Activated T-helper 17 cell treated with anti-CD3 and anti-CD28 coated beads, Interleukin-2, amount 50 U/mL, for 72 hours (primary cell): ENCODE measurements at places on chromosomes 5 and 9.

DNA sequence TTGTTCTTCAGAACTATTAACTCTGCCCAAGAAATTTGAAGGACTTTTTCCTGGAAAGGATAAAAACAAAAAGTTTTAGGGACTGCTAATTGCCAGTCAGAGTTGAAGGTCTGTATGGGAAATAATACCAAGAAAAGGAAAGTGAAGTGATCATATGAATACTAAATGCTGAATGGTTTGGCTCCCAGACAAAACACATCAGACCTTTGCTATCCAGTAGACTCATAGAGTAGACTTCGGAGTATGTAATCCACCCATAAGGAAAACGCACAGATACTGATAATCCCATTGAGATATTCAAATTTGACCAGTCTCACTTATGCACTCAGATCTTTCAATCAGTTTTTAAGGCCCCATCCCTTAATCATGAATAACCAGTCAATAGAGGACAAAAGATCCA is 319.0 kb upstream of the PTGER4 start:
- peak overlapping the region; percentile 10 for H3K4me3 ChIP-seq
- ATAC-seq = no peak
- peaks cover 5% of the 10 kb centered on the region for H3K4me1 ChIP-seq
- H3K27ac ChIP-seq = no peak overlapping the region
- no peaks in the 10 kb centered on the region for H3K27me3 ChIP-seq
- no peaks in the 10 kb centered on the region for H3K36me3 ChIP-seq

- no peak overlapping the region for H3K4me3 ChIP-seq
- no peak for ATAC-seq
- H3K4me1 ChIP-seq = no peaks in the 10 kb centered on the region
- H3K27me3 ChIP-seq = no peaks in the 10 kb centered on the region
- no peaks in the 10 kb centered on the region for H3K36me3 ChIP-seq
Measured at GRCh38 chr9:85067792-85068191, 398.3 kb downstream of the NTRK2 start.

DNA sequence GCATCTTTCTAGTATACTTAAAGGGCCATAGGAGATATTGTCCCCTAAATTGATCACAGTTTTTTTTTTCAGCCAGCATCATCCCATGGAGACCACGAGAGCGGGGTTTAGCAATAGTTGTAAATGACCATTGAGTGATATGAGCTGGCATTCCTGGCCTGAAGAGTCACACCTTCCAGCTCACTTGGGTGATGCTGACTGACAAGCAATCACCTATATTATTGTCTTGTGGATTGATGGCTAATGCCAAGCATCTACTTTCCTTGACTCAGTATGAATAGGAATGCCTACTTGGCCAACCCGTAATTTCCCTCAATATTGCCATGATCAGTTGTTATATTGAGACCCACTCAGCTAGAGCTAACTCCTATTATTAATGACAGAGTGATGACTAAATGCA is 70.5 kb downstream of the ADAMTSL1 start:
- no peaks in the 10 kb centered on the region for H3K4me1 ChIP-seq
- ATAC-seq = no peak
- no peak overlapping the region for H3K27ac ChIP-seq
- H3K36me3 ChIP-seq = no peaks in the 10 kb centered on the region
- peaks cover 3% of the 10 kb centered on the region for H3K27me3 ChIP-seq
- H3K4me3 ChIP-seq = no peak overlapping the region

DNA sequence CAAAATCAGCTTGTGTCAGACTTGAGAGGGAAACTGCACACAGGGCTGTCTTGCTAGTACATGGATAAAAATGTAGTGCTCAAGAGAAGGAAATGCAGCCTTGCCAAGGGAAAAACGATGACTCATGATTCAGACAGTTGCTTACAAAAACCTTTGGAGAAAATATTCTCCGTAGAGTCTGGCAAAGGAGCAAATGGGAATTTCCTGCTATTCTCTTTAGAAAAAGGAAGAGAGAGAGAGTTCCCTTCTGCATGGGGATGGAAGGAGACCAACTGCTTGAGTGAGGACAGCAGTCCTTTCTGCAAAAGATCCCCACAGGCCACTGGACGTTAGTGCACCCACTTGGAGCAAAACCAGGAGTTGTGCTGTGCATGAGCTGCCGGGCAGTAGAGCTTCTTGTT is 7.6 kb downstream of the IFNB1 start:
- ATAC-seq = no peak
- H3K4me1 ChIP-seq = no peaks in the 10 kb centered on the region
- no peaks in the 10 kb centered on the region for H3K36me3 ChIP-seq
- no peak overlapping the region for H3K4me3 ChIP-seq
- no peak overlapping the region for H3K27ac ChIP-seq
- peaks cover under 1% of the 10 kb centered on the region for H3K27me3 ChIP-seq

GRCh38 chr5:109486200-109486804 is 76.5 kb upstream of the PJA2 start:
- no peaks in the 10 kb centered on the region for H3K4me1 ChIP-seq
- no peak overlapping the region for H3K27ac ChIP-seq
- no peak overlapping the region for H3K4me3 ChIP-seq
- H3K27me3 ChIP-seq = no peaks in the 10 kb centered on the region

GRCh38 chr9:89010056-89010455 is 18.8 kb downstream of the S1PR3 start:
- H3K27ac ChIP-seq = no peak overlapping the region
- H3K27me3 ChIP-seq = peaks cover 18% of the 10 kb centered on the region
- H3K36me3 ChIP-seq = no peaks in the 10 kb centered on the region

GRCh38 chr9:7370381-7370780 is 429.2 kb downstream of the DMAC1 start:
- no peaks in the 10 kb centered on the region for H3K36me3 ChIP-seq
- H3K27ac ChIP-seq = no peak overlapping the region
- ATAC-seq = no peak

- H3K27me3 ChIP-seq = no peaks in the 10 kb centered on the region
- no peak overlapping the region for H3K27ac ChIP-seq
- no peak for ATAC-seq
- no peak overlapping the region for H3K4me3 ChIP-seq
- H3K36me3 ChIP-seq = no peaks in the 10 kb centered on the region
Measured at GRCh38 chr9:75996726-75997125, 106.3 kb downstream of the PCSK5 start.

GRCh38 chr9:37925786-37926736 is 22.1 kb upstream of the SLC25A51 start:
- H3K4me1 ChIP-seq = no peaks in the 10 kb centered on the region
- peak; percentile 52 for ATAC-seq
- H3K36me3 ChIP-seq = no peaks in the 10 kb centered on the region
- H3K4me3 ChIP-seq = no peak overlapping the region
- no peaks in the 10 kb centered on the region for H3K27me3 ChIP-seq

- no peak for ATAC-seq
- H3K36me3 ChIP-seq = no peaks in the 10 kb centered on the region
- no peak overlapping the region for H3K4me3 ChIP-seq
- no peaks in the 10 kb centered on the region for H3K27me3 ChIP-seq
Measured at GRCh38 chr5:24899180-24899579, 254.4 kb upstream of the CDH10 start.

GRCh38 chr9:121852241-121852640 is 200.8 kb downstream of the DAB2IP start:
- no peak for ATAC-seq
- H3K4me1 ChIP-seq = no peaks in the 10 kb centered on the region
- H3K27ac ChIP-seq = no peak overlapping the region
- no peak overlapping the region for H3K4me3 ChIP-seq

DNA sequence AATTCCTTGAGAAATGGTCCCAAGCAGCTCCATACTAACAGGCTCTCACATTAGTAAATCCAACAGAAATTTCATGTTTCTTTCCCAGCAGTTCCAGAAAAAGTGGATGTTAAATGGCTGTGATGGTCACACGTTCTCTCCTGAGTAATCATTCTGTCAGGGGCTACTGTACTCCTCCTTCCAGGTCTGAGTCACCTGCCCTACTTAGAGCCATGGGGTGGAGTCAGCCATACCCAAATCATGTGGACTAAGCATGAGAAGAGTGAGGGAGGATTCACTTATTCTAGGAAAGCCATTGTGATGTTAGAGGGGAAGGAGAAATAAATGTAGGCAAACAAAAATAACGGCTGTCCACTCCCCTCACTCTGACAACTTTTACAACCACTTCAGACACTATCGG is 547.2 kb downstream of the CSNK1G3 start:
- no peak for ATAC-seq
- H3K4me3 ChIP-seq = no peak overlapping the region
- H3K36me3 ChIP-seq = no peaks in the 10 kb centered on the region
- H3K27ac ChIP-seq = no peak overlapping the region
- no peaks in the 10 kb centered on the region for H3K27me3 ChIP-seq

GRCh38 chr5:61029456-61030162 is 84.6 kb downstream of the NDUFAF2 start:
- H3K36me3 ChIP-seq = no peaks in the 10 kb centered on the region
- no peak overlapping the region for H3K4me3 ChIP-seq
- H3K27me3 ChIP-seq = no peaks in the 10 kb centered on the region
- ATAC-seq = no peak
- H3K4me1 ChIP-seq = no peaks in the 10 kb centered on the region

- peaks cover 6% of the 10 kb centered on the region for H3K4me1 ChIP-seq
- no peaks in the 10 kb centered on the region for H3K27me3 ChIP-seq
- H3K4me3 ChIP-seq = no peak overlapping the region
- H3K36me3 ChIP-seq = no peaks in the 10 kb centered on the region
- ATAC-seq = no peak
Measured at GRCh38 chr5:172715931-172716682, 54.9 kb downstream of the DUSP1 start.

GRCh38 chr5:149935431-149935901 is 9.1 kb downstream of the PDE6A start:
- H3K4me3 ChIP-seq = no peak overlapping the region
- peaks cover 27% of the 10 kb centered on the region for H3K27me3 ChIP-seq
- ATAC-seq = no peak
- H3K4me1 ChIP-seq = no peaks in the 10 kb centered on the region
- no peaks in the 10 kb centered on the region for H3K36me3 ChIP-seq

DNA sequence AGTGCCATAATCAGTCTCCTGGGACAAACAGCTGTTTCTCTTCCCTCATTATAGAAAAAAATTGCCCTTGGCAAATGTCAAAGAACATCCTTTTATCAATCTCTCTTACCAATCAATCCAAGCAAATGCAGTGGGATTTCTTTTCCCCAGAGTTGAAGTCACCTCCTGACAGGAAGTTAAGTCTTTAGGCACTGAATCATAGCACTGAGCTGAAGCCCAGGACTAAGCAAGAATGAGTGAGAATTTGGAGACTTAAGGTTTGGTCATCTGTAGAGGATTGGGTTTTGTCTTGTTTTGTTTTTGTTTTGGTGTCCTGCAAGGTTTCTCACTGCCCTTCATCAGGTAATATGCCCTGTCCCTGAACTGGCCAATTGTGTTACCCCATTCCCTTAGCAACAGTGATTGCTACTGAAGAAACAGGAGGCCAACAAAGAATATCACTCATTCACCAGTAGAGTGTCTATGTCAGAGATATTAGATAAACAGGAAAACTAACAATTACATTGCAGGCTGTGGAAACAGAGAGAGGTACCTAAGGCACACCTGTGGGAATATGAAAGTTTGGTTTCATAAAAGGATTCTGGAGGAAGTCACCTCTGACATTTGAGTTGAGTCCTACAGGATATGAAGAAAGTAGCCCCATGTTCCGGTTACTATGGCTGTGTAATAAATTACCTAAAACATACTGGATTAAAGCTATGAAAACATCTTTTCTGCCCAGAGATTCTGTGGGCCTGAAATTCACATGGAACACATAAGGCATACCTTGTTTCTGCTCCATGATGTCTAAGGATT is 4.5 kb upstream of the FXN start:
- H3K4me1 ChIP-seq = peaks cover 9% of the 10 kb centered on the region
- H3K27me3 ChIP-seq = no peaks in the 10 kb centered on the region
- ATAC-seq = no peak

GRCh38 chr5:107359033-107359915 is 311.5 kb downstream of the EFNA5 start:
- ATAC-seq = no peak
- no peak overlapping the region for H3K27ac ChIP-seq
- no peaks in the 10 kb centered on the region for H3K36me3 ChIP-seq
- no peaks in the 10 kb centered on the region for H3K4me1 ChIP-seq
- no peak overlapping the region for H3K4me3 ChIP-seq

DNA sequence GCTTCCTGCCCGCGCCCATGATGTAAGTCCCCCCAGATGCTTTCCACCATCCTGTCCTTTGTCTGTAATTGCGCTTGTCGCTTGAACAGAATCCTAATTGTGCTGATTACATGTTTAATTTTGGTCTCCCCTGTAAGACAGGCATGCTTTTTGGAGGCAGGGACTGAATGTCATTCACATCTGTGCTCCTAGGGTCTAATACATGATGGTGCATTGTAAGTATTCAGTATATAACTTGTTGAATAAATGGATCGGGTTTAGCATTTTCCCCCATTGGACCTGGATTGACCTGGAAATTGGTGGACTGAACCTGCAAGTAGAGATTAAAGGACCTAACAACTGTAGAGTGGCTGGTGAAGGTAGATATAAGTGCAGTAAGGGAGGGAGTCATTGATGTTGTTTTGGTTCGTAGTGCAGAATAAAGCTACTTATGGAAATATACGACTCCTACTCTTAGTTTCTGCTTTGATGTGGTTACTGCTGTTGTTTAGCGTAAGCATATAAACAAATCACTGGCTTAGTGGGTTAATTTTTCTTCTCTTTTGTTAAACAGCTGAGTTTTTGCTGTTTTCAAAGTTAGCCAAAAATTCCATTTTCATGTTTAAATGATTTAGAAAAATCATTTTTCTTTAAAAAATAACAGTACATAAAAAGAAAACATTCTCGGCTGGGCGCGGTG is 57.3 kb downstream of the TRIO start:
- peaks cover 15% of the 10 kb centered on the region for H3K27me3 ChIP-seq
- H3K4me1 ChIP-seq = no peaks in the 10 kb centered on the region
- no peaks in the 10 kb centered on the region for H3K36me3 ChIP-seq
- H3K27ac ChIP-seq = no peak overlapping the region
- H3K4me3 ChIP-seq = no peak overlapping the region

DNA sequence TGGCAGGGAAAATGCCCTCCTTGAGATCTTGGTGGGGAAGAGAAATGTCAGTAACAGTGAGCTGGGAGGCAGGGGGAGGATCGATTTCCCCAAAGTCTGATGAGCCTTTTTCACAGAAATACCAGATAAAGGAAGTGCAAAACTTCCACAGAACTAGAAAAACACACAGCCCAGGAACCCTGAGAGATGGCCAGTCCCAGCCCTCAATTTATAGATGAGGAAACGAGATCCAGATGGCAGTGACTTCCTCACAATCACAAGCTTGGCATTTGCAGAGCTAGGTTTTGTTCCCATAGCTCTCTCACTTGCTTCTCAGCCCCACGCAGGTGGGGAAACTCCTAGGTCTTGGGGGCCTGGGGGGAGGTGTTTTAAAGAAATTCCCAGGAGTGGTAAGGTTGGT is 3.8 kb upstream of the GGTA1 start:
- peaks cover 39% of the 10 kb centered on the region for H3K27me3 ChIP-seq
- peaks cover 8% of the 10 kb centered on the region for H3K4me1 ChIP-seq
- no peak overlapping the region for H3K27ac ChIP-seq
- no peak for ATAC-seq
- no peak overlapping the region for H3K4me3 ChIP-seq
